ENCODE measurements at places on chromosomes 5 and 9.

- peak; percentile 59 for DNase-seq
Measured at GRCh38 chr5:150279330-150280020, 10.1 kb downstream of the CAMK2A start.

DNA sequence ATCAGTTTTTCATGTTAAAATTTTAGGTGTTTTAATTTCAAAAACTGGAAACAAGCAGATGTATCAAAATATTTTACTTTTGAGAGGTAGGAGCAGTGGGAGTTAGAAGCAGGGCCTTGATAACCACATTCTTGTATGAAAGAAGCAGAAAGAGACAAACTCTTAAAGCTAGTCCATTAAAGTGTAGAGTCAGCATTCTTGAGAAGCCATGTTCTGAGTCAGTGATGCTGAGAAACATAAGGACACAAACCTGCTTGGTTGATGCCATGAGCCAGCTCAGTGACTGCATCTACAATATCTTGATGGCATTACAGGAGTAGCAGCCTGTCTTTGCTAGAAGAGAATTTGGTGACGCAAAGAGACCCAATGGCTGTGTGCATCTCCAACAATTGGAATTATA, 826.1 kb upstream of the CTNND2 start:
- DNase-seq, result no peak

DNA sequence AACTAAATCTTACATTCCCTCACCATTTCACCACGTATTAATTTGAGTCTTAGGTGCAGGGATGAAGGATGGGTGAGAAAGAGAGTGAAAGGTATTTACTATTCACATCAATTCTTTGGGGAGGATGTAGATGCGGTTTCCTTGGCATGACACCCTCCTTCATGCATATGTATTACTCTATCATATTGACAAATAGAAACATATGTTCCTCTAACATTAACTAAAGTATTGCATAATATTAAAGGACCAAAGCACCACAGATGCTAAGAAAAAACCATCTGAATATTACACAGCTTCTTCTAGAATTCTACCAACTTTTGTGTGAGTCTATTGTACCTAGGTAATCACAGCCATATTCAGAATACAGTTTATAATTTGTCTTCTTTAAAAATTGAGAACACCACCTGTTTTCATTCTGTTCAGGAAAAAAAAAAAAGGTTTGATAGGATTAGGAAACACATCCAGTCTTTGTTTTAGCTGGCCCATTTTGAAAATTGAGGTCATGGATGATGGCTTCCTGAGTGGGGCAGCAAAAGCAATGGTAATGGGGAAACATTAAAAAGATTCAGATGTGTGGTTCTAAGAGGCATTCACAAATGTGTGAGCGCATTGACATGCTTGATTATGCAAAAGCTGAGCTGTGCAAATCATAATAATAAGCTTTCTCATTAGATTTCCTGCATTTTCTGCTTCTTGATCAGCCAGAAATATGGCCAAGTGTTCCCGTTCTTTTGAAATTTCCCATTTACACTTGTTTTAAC, 1011.5 kb upstream of the NUDT12 start:
- DNase-seq, result peak; percentile 1

- DNase-seq, result no peak
Measured at GRCh38 chr9:37944671-37945481, 40.9 kb upstream of the SLC25A51 start.

- DNase-seq, result no peak
Measured at GRCh38 chr5:33272288-33272687, 168.5 kb upstream of the TARS1 start.

DNA sequence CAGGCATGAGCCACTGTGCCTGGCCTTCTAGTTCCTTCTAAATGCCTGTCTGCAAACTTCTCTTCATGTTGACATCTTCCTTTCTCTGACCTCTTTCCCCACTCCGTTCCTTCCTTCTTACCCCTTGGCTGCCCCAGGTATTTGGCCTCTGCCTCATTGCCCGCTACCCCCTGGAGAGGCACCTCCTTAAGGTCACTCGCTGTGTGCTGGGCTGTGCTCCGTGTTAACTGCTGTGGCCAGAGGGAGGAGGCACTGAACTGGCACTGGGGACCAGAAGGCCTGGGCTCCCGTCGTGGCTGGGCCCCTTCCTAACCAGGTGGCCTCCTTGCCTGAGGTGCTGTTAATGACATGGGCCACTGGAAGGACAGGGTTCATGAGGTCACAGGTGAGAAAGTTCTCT, 39.4 kb downstream of the LAMC3 start:
- DNase-seq, result no peak

GRCh38 chr5:168809218-168809617, 230.1 kb upstream of the PANK3 start:
- no peak for DNase-seq

GRCh38 chr9:74958587-74958986, 5.9 kb upstream of the C9orf40 start:
- DNase-seq, result no peak

- DNase-seq, result no peak
Measured at GRCh38 chr9:70069704-70070103, 26.1 kb downstream of the MAMDC2 start.

GRCh38 chr9:136194540-136194939, 10.4 kb downstream of the LHX3 start:
- no peak for DNase-seq

DNA sequence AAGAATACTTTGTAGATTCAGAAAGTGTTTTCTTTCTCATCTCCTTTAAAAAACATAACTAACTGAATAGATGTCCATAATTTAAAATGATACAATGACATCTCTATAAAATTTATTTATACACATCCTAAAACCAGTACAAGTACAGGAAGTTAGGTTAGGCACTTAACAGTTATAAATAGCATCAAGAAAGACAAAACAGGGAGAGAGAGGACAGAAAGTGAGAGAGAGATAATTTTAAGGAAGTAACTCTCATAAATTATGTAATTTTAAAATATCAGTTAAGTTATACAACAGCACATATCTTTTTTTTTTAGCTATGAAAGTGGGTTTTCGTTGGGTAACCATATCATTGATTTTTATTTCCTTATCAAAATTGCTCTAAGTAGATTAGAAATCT, 1068.6 kb downstream of the TAF11L14 start:
- DNase-seq, result no peak

DNA sequence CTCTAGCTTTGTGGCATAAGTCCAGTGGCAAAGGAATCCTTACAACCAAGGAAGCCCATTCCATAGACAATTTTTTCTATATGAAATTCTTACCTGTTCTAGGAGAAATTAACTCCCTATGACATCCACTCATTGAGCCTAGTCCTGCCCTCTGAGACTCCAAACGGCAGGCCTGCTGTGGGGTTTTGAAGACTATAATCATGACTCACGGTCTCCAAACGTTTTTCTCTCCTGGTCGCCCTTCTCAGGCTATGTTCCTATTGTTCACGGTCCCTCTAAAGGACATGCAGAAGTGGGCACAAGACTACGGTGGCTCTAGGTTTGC, 611 bp downstream of the EXOSC3 start:
- DNase-seq, result no peak

GRCh38 chr9:38023661-38024035, 45.4 kb downstream of the SHB start:
- peak; percentile 38 for DNase-seq

GRCh38 chr5:88290801-88291200, 22.2 kb upstream of the TMEM161B start:
- DNase-seq, result no peak

DNA sequence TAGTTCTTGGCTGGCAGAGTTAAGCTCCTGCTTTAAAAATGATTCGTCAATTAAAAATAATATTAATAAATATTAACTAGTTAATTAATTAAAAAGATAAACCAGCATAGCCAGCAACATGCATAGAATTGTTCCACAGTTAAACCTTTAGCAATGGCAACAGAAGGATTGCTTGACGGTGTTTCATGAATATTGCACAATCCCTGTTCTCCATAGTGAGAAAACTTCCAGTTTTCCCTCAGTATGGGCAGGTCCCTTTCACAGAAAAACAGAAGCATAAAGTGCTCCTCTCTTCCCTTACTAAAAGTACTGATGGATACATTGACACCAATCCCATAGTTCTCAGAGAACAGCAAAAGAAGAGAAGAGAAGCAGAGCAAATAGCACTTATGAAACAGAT, 71.4 kb upstream of the CAST start:
- DNase-seq, result no peak

DNA sequence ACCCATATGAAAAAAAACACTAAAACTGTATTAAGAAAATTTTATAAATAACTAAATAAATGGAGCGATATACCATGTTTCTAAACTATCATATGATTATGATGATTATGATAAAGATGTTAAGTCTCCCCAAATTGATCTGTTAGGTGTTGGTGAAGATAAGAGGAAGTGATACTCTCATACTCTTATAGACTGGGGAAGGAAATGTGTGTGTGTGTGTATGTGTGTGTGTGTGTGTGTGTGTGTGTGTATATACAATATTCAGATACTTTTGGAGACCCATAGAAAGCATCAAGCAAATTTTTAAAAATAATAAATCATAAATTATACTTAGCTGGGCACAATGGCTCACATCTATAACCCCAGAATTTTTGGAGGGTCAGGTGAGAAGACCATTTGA, 62.9 kb downstream of the TMEM232 start:
- DNase-seq, result no peak

DNA sequence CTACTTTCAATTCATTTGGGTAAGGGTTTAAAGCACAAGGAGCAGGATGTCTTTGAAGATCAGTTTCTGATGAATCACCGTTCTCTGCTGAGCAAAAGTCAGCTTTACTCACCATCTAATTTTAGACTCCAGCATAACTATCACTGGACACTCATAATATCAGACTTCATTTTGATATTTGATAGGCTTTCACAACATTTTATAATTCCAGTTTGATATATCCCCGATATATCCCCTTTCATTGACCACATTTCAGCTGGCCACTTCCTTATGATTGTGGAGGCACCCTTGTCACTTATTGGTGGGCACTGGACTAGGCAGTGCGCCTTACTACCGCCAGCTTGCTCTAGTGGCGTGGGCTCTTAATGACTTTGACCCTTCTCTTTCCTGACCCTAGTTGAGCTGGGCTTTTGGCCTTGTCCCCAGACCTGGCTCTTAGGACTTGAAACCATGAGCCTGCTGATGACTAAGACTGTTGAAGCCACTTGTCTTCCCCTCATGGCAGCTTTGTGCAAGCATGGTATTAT, 46.8 kb downstream of the CYSTM1 start:
- DNase-seq, result no peak

DNA sequence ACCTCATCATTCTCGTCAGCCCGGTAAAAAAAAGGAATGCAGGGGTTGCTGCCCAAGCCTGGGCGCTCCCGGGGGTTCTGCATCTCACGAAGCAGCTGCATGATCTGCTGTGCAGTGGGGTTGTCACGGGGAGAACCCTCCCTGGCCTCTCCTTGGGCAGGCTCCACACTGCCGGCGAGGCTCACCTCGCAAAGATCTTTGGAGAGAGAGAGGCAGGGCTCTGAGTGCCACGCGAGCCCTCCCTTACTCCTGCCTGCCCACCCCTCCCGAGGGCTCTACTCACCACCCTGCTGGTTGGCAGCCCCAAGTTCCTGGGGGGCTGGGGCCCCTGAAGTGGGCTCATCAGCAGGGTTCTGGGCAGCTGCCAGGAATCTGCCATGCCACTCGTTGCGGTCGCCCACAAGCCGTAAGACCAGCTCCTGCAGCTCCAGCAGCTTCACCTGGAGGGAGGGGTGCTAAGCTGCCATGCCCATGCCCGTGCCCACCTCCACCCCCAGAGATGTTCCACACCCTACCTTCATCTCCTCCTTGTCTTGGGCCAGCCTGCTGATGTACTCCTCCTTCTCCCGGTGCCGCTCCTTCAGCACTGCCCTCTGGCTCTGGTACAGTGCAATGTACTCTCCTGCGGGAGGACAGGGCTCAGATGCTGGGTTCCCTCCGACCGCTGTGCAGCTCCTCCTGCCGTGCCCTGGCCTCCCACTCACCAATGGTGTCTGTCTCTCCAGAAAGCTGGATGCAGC, 18.6 kb downstream of the GOLGA2 start:
- DNase-seq, result peak; percentile 31

- DNase-seq, result peak; percentile 16
Measured at GRCh38 chr5:153158608-153159007, 331.9 kb upstream of the GRIA1 start.

DNA sequence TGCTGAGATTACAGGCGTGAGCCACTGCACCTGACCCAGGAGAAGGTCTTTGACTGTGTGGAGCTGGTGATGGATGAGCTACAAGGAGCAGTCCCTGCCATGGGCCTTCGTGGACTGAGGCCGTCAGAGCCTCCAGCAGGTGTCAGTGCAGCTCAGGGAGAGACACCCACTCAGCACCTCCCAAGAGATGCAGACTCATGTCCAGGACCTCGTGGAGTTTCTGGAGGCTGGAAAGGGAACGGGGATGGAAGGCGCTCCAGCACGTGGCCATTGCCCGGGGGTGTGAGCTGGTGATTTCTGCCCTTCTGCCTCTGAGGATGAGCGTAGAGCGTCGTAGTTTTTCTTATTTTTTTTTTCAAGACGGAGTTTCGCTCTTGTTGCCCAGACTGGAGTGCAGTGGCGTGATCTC, 9.5 kb downstream of the TOR4A start:
- peak; percentile 37 for DNase-seq

- DNase-seq, result no peak
Measured at GRCh38 chr9:73121375-73121935, 30.2 kb upstream of the ANXA1 start.

GRCh38 chr5:54774281-54775170, 210.9 kb downstream of the ESM1 start:
- DNase-seq, result no peak

GRCh38 chr5:76517334-76517733, 105.9 kb downstream of the F2RL2 start:
- DNase-seq, result no peak

DNA sequence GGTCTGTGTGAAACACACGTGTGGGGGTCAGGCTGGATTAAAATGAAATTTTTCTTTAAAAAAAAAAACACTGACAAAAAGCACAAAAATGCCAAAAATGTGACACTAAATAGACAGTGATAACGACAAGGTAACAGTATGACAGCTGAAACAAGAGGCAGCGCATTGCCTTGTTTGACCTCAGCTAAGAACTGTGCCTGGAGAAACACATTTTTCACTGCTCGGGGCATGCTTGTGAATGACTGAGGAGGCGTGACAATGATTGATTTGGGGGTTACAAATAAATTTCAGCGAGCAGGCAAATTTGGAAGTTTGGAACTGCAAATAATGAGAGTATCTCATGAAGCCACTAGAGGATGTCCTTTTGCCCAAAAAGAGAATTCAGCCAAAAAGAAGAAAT, 44.2 kb upstream of the SPATA31C2 start:
- no peak for DNase-seq

- no peak for DNase-seq
Measured at GRCh38 chr5:175712681-175713085, 54.8 kb downstream of the HRH2 start.

GRCh38 chr9:34719021-34719768, 9.3 kb upstream of the CCL21 start:
- no peak for DNase-seq

Data from NCI-H1417 (cell line).